Central memory CD8-positive, alpha-beta T cell (primary cell): ENCODE measurements at places on chromosomes 6 and 20.

- no peak for DNase-seq
Measured at GRCh38 chr20:48784273-48784641, 43.5 kb downstream of the PREX1 start.

DNA sequence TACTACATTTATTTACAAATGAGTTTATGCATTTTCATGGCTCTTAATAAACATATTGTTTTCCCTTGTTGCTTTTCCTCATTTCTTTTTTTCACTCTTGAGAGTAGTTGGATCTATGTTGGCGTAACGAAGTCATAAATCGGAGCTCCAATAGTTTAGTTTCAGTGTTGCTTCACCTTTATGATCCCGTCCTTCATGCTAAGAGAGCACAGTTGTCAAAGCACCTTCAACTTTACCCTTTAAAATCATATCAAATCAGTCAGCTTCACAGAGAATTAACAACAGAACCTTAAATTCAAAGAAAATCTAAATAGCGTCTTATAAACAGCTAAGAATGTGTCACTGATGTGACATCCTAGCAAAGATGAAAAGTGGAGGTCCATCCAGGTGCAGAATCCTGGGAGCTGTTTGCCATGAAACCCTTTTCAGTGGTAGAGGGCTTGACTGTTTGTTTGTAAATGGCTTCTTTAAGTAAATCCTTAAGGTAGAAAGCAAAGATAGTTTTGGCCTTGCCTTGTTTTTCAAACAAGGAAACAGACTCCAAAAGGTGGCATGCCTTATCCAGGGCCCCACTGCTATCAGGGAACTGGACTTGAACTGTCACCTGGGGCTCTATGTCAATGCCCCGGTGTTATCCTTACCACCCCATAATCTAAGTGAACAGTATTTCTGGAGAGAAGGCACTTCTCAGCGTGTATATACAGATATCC lies 148.4 kb downstream of the AKAP7 start:
- no peak for DNase-seq

DNA sequence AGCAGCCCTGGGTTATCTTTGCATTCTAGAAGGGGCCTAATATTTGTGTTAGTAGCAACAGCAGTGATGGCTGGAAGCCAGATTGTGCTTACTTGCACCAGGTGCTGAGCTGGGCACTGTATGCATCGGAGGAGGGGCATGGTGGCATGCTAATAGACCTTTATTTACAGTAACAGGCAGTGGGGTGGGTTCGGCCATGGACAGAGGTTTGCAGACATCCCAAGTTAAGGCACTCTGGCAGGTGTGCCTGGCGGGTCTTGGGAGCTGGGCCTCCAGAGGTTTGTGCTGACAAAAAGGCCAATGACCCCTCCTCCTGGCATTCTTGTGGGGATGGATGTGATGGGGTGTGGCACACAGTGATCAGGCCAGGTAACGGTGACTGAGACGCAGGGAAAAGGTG lies 39.0 kb upstream of the CD93 start:
- DNase-seq, result no peak

GRCh38 chr6:134436950-134437349 lies 119.0 kb upstream of the SGK1 start:
- no peak for DNase-seq

- DNase-seq, result no peak
Measured at GRCh38 chr6:14676064-14676463, 558.5 kb downstream of the CD83 start.

GRCh38 chr6:17859846-17860245 lies 127.6 kb downstream of the KIF13A start:
- no peak for DNase-seq

- no peak for DNase-seq
Measured at GRCh38 chr6:42078386-42078785, 28.1 kb downstream of the TAF8 start.

GRCh38 chr20:23205611-23206041 lies 119.5 kb upstream of the CD93 start:
- no peak for DNase-seq

GRCh38 chr6:40535110-40535818 lies 51.9 kb downstream of the LRFN2 start:
- no peak for DNase-seq

DNA sequence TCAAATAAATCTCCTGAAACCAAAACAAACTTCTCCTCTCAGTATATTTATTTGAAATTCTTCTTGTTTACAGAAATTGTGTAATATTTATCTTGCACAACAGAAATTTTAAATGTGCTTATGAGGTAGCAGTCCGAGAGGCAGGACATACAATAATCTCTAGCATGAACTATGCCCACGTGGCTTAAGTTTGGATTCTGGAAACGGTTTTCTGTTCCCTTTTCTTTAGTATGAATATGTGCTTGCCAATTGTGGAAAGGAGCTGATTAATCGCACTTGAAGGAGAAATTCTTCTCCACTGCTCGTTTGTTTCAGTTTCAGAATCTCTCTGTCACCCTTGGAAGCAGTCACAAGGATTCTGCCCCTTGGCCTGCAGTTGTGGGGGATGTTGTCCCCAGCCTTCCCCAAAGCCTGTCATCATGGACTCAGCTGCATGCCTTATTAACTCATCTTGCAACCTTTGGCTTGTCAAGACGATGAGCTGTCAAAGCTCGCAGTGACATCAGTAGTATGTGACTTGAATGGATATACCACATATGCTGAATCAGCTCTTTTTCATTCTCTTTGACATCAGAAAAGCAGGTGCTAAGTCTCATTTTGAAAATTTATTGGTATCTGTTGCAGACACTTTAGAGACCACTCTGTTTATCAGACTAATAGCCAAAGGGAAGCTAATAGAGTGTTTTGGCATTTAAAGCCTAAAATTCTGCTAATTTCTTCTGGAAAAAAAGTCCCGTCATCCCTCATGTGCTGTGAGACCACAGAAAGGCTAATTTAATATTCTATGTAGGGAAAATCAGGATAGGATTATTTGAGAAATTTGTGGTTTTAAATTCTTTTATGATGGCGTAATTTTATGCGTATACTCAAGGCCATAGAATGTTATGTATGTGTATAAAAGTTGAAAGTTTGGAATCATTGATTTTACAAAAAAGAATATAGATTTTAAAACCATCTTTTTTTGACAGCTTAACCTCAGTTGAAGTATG lies 186.8 kb downstream of the ARID1B start:
- DNase-seq, result no peak

DNA sequence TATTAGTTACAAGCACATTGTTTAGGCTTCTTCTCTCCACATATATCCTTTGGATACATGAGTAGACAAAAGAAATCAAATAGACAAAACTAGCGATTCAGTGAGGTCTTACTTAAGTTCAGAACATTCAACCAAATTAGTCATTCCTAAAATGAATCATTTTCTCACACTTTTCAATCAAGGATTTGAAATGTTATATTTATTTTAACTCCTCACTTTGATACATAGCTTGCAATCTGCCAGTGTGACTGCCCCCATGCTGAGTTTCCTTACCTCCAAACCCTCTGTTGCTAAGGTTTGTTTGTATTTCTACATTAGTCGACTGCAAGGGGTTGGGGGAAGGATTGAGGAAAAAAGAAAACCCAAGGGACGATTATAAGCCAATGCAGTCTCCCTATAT lies 3.5 kb upstream of the MOXD1 start:
- DNase-seq, result no peak

- no peak for DNase-seq
Measured at GRCh38 chr6:89887452-89888137, 6.7 kb upstream of the GJA10 start.

DNA sequence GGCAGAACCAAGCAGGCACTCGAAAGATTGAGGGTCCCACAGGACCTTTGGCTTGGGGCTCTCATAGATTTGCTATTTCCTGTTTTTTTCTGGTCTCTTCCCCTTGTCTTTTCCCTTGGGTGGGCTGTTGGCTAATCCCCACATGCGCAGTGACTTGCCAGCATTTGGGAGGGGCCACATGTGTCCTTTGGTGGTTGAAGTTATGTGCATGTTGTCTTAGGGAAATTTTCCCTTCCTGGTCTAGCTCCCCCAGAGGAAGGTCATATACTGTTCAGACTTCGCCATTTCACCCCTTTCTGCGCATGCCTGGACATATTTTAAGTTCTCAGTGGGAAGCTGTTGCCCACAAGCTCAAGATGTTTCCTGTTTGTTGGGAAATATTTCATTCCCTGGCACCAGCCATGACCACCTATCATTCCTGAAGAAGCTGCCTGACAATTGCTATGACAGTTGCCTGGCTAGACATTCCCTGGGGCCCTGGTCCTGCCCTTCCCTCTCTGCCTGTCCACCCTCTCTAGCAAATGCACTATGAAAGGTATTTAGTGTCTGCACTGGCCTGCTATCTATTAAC lies 156.2 kb upstream of the THBS2 start:
- DNase-seq, result no peak

DNA sequence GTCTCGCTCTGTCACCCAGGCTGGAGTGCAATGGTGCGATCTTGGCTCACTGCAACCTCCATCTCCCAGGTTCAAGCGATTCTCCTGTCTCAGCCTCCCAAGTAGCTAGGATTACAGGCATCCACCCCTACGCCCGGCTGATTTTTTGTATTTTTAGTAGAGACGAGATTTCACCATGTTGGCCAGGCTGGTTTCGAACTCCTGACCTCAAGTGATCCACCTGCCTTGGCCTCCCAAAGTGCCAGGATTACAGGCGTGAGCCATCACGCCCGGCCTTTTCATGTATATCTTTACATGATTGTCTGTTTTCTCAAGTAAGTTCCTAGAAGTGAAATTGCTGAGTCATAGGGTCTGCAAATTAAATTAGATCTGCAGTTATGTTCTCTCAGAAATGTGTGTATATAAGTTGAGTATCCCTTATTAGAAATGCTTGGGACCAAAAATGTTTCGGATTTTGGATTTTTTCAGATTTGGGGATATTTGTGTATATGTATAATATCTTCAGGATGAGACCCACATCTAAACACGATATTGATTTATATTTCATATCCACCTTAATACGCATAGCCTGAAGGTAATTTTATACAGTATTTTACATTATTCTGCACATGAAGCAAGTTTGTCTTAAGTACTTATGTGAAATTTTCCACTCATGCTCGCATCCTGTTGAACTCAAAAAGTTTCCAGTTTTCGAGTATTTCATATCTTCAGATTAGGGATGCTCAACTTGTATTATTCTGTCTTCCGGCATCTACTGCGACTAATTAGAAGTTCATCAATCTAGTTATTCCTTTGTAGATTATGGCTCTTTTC lies 40.4 kb downstream of the TAB2 start:
- DNase-seq, result no peak

DNA sequence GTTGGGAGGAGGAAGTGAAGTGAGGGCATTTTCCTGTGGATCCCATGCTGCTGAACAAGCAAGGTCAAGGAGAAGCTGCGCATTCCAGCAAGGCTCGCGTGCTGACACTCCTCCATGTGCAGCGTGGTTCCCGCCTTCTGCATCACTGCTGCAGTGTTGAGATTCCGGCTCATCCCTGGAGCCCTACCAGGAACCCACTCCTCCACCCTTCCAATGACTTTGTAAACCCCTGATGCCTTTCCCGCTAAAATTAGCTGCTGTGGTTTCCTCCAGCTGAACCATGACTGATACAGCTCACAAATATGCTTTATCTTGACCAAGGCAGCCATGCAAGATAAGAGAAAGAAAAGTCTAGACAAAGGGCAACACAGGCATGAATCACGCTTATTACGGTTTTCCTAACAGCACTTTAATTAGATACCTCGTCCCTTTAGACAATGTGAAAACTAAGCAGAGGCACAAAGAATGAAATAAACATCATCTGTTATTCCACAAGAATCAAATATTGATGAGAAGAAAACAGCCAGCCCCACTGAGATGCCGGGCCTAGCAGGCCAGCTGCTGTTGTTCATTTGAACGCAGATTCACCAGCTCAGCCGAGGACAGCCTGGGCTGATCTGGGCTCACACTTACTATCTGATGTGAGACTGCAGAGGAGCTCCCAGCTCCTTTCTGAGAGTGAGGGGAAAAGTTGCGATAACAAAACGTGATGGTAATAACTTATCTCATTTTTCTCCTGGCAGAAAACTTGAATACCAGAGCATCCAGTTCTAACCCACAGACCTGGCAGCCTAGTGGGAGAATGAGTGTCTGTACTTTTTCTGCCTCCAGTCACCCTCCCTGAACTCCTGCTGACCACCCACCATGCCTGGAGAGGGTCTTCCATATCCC lies 14.2 kb upstream of the BNIP5 start:
- DNase-seq, result no peak

GRCh38 chr20:5737619-5737953 lies 12.6 kb upstream of the SHLD1 start:
- DNase-seq, result no peak

- no peak for DNase-seq
Measured at GRCh38 chr20:32234135-32234808, 26.6 kb downstream of the POFUT1 start.

GRCh38 chr6:29925727-29926412 lies 16.5 kb upstream of the HLA-A start:
- no peak for DNase-seq

GRCh38 chr6:4365686-4366085 lies 230.3 kb upstream of the ECI2 start:
- no peak for DNase-seq

GRCh38 chr6:33837971-33838665 lies 34.3 kb upstream of the MLN start:
- no peak for DNase-seq

DNA sequence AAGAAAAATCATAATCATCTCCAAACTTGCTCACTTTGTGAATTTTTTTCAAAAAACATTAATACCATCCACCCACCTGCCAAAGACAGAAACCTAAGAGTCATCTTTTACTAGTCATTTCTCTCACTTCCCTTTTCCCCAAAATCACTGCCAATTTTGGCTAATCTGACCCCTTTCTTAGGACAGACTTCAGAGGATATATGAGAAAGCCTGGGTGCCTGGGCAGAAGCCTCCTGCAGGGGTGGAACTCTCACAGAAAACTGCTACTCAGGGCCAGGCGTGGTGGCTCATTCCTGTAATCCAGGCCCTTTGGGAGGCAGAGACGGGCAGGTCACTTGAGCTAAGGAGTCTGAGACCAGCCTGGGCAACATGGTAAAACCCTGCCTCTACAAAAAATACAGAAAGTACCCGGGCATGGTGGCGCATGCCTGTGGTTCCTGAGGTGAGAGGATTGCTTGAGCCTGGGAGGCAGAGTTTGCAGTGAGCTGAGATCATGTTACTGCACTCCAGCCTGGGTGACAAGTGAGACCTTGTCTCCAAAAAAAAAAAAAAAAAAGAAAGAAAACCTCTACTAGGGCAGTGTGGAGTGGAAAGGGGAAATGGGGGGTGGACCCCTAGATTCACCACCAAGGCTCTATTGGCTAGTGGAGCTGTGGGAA lies 3.8 kb downstream of the DEK start:
- no peak for DNase-seq

GRCh38 chr6:108742041-108742440 lies 106.2 kb upstream of the ARMC2 start:
- DNase-seq, result no peak
